Stimulated activated CD8-positive, alpha-beta memory T cell treated with anti-CD3 and anti-CD28 coated beads, Interleukin-2, amount 100 ng/mL, for 1 hour (primary cell): ENCODE measurements at places on chromosomes 2 and 18.

GRCh38 chr18:35455926-35456763 lies 41.6 kb downstream of the INO80C start:
- no peak for DNase-seq

GRCh38 chr2:127067620-127068350 lies 39.2 kb downstream of the BIN1 start:
- DNase-seq: peak; percentile 39

- DNase-seq: no peak
Observed at GRCh38 chr18:6775702-6776101, 46.2 kb downstream of the ARHGAP28 start.

GRCh38 chr2:36731941-36732672 lies 35.6 kb downstream of the VIT start:
- no peak for DNase-seq

GRCh38 chr18:74249181-74249968 lies 42.4 kb downstream of the CYB5A start:
- no peak for DNase-seq

DNA sequence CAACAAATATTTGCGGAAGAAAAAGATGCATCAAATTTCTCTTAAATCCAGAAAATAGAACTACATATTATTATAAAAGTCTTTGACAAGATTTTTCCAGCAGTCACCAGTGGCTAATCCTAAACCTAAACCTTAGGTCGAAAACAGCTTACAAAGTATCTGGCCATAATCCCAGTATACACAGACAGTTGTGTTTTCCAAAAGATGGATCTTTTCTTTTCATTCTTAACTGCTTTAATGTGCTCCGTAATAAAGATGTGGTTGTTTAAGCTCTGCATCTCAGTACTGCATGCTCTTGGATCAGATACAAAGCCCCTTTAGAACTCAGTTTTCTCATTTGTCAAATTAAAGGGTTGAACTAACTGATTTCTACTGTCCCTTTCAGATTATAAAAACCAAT lies 247.8 kb downstream of the TXNL1 start:
- DNase-seq: no peak

GRCh38 chr2:70024284-70024683 lies 62.9 kb upstream of the ASPRV1 start:
- DNase-seq: no peak

- no peak for DNase-seq
Observed at GRCh38 chr2:98160554-98160953, 73.6 kb downstream of the VWA3B start.

DNA sequence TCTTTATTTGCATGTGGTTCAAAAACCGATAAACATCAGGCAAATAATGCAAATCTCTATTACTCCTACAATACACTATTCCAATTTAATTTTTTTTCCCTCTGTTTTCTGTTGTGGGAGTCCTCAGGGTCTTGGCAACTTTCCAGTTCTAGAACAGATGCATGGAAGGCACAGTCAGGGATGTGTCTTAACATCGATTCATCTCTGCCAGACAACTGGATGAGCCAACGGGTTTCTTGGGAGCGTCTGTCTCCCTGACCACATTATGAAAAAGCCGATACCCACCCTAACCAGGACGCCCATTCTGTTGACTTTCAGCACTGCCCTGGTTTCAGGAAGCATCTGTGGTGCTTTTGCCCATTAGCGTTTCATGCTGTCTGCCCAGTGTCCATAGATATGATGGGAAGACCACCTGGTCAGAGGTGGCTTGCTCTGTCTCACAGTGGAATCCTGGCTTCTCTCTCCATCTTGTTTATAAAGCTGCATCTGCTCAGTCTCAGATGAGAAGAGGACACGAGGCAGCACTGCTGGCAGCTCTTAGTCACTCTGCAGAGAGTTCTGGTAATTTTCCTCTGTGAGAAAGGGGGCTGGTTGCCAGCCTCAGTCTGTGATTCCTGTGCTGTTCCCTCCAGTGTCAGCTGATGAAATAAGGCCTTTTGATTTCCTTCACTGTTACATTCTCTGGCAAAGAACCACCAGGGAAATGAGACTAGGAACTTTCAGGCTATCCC lies 57.9 kb upstream of the KCNE4 start:
- no peak for DNase-seq

DNA sequence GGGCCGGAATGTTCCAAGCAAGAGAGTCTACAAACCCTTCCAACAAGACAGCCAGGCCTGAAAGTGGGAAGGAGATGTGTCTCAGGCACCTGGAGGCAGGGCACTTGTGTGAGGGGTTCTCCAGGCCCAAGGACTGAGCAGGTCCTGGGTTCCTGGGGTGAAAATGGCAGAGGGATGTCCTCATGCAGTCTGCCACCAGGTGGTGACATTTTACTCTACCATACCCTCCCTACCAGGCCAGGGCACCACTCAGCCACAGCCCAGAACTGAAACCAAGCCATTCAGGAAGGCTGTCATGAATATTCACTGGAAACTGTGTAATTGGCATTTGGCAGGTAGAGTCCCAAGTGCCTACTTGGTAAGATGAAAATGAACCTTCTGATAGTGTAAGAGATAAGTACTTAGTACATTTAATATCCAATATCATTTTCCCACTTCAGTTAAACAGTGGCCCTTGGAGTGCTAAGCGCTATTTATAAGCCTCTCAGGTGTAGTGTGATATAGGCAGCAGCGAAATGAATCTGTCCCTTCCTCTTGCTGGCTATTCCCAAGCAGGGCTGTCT lies 185.1 kb downstream of the MYO5B start:
- no peak for DNase-seq

- no peak for DNase-seq
Observed at GRCh38 chr2:233449081-233449901, 95.0 kb downstream of the DGKD start.

DNA sequence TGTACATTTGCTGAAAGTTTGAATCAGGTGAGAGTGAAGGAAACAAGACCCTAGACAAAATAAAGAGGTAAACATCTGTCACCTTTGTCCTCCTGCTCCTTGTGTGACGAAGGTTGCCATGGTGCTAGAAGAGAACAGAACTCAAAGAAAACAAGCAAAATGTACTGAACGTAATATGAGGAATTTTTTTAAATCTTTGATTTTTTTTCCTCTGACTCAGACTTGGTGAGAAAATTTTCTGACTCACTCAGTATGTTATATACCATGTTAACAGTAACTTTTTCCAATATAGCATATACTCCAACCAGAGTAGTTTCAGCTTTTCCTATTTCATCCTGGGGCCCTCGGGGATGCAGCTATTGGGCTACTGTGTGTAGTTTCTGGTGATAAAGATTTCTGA lies 2114.6 kb upstream of the PIK3C3 start:
- no peak for DNase-seq

GRCh38 chr2:58339548-58340243 lies 98.6 kb upstream of the FANCL start:
- no peak for DNase-seq

GRCh38 chr2:167127135-167127534 lies 238.9 kb downstream of the XIRP2 start:
- no peak for DNase-seq
